Right renal cortex interstitium (tissue), 3 donors: ENCODE measurements at places on chromosomes 5 and 9. TPM values are rescaled to one million over a fixed set of nuclear protein-coding genes. Genes with fewer than 3 reads are reported as not detected.

TSSK1B gene
- polyA plus RNA-seq: 0.08 TPM

IFNA13 gene
- polyA plus RNA-seq: not detected

ZNF883 gene
- 10.8 TPM for polyA plus RNA-seq

CATSPER3 gene
- 1.2 TPM for polyA plus RNA-seq

N4BP3 gene
- 4.4 TPM for polyA plus RNA-seq

PCDHB7 gene
- polyA plus RNA-seq: 4.7 TPM

SPINK5 gene
- polyA plus RNA-seq: 0.61 TPM

DENND1A gene
- polyA plus RNA-seq: 20.9 TPM

PLCXD3 gene
- 0.49 TPM for polyA plus RNA-seq

C6 gene
- 2.9 TPM for polyA plus RNA-seq

CEL gene
- polyA plus RNA-seq: 3.8 TPM

NTRK2 gene
- polyA plus RNA-seq: 111 TPM

PTGS1 gene
- 6.3 TPM for polyA plus RNA-seq

MSX2 gene
- polyA plus RNA-seq: 0.22 TPM

TEX48 gene
- not detected for polyA plus RNA-seq

NUTM2G gene
- 0.33 TPM for polyA plus RNA-seq

PLPP1 gene
- 81.1 TPM for polyA plus RNA-seq

GRXCR2 gene
- not detected for polyA plus RNA-seq

PCDHGA3 gene
- polyA plus RNA-seq: 2.4 TPM

PCDHA9 gene
- 0.03 TPM for polyA plus RNA-seq

ZNF454 gene
- 5.9 TPM for polyA plus RNA-seq

IFNA2 gene
- polyA plus RNA-seq: not detected

RICTOR gene
- 25.6 TPM for polyA plus RNA-seq

FOXI1 gene
- 7.8 TPM for polyA plus RNA-seq

EQTN gene
- not detected for polyA plus RNA-seq

SIT1 gene
- 0.38 TPM for polyA plus RNA-seq

INSYN2B gene
- 2.0 TPM for polyA plus RNA-seq

ANKRD20A1 gene
- 3.1 TPM for polyA plus RNA-seq

CHSY3 gene
- 5.3 TPM for polyA plus RNA-seq

SPATA31E1 gene
- not detected for polyA plus RNA-seq

CXCL14 gene
- polyA plus RNA-seq: 36.6 TPM

RALGPS1 gene
- 21.0 TPM for polyA plus RNA-seq

FOXD4L4 gene
- not detected for polyA plus RNA-seq

DNAJC18 gene
- polyA plus RNA-seq: 27.5 TPM

ECSCR gene
- polyA plus RNA-seq: 28.9 TPM

TMOD1 gene
- 2.0 TPM for polyA plus RNA-seq

CCDC192 gene
- polyA plus RNA-seq: 0.95 TPM

SYK gene
- 28.9 TPM for polyA plus RNA-seq

NUTM2F gene
- not detected for polyA plus RNA-seq

EDIL3 gene
- 59.4 TPM for polyA plus RNA-seq

RBM27 gene
- polyA plus RNA-seq: 30.6 TPM

BHMT2 gene
- polyA plus RNA-seq: 46.5 TPM

TAF1L gene
- 0.10 TPM for polyA plus RNA-seq

NUDT2 gene
- polyA plus RNA-seq: 27.3 TPM

IFNB1 gene
- polyA plus RNA-seq: not detected

CDC20B gene
- 0.69 TPM for polyA plus RNA-seq

ZDHHC11B gene
- 4.4 TPM for polyA plus RNA-seq

TAF11L5 gene
- polyA plus RNA-seq: not detected

OR1J2 gene
- polyA plus RNA-seq: not detected

TAL2 gene
- 1.6 TPM for polyA plus RNA-seq

WNT8A gene
- polyA plus RNA-seq: 0.27 TPM
